ENCODE measurements at places on chromosomes 6 and 20. TPM values are rescaled to one million over a fixed set of nuclear protein-coding genes. Genes with fewer than 3 reads are reported as not detected.

Gene ADGRF5
- 0.22 TPM for total RNA-seq

Gene USP49
- total RNA-seq, result 3.4 TPM

- no peak for DNase-seq
These were observed 43.4 kb downstream of the HLA-C start for GRCh38 chr6:31228476-31228875.

GRCh38 chr6:68059899-68060298 lies 575.2 kb upstream of the ADGRB3 start:
- DNase-seq, result no peak

- no peak for DNase-seq
These were observed 22.5 kb downstream of the CUL9 start for GRCh38 chr6:43204271-43205105.

DNA sequence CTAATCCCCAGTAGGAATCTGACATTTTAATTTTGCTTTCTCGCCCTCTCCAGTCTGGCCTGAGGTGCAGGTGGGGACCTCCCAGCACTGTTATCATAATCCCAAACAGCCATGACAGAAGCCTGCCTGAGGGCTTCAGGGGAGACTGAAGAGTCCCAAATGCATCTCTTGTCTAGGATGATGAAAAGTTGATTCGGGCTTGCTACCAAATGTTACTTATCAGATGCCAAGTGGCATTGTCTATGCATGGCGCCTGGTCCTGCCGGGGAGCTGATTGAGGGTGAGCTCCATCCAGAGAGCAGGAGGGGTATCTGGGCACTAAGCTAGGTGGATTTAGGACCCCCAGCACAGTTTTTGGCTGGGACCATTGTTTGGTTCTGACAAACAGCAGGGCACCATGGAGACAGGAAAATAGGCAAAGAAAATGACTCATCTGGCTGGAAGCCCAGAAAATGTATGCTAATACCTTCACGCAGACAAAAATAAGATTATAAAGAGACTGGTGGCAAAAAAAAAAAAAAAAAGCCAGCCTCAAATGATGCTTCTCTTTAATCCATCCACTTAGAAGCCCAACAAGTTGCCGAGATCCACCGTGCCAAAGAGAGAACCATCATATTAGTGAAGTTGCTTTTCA lies 513.7 kb upstream of the SULF2 start:
- DNase-seq, result no peak

Measured in T-cell (primary cell).